AML-193 (cell line): ENCODE measurements at places on chromosomes 5 and 9.

- DNase-seq = no peak
Measured at GRCh38 chr5:143275512-143276363, 127.7 kb downstream of the NR3C1 start.

DNA sequence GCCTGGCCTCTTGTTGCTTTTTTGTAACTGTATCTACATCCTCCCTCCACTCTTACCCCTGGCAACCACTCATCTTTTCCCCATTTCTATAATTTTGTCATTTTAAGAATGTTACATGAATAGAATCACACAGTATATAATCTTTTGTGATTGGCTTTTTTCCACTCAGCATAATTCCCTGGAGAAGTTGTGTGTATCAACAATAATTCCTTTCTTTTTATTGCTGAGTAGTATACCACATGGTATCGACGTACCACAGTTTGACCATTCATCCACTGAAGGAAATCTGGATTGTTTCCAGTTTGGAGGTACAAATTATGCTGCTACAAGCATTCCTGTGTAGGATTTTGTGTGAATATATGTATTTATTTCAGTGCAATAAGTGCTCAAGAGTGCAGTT, 21.7 kb upstream of the ENTREP1 start:
- no peak for DNase-seq

DNA sequence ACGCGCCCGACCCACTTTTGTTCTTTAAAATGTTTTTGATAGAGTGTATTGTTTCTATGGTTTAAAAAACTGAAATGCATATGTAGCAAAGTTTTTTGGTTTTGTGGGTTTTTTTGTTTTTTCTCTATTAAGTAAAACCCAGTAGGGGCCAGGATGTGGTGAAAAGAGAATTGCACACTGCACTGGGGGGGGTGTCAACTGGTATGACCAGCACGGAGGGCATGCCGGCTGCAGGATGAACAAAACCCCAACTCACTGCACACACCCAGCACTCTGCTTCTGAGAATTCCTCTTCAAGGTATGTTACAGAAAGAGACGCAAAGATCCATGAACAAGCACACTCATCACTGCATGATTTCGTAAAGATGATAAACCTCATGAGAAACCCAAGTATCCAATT, 75.0 kb downstream of the STK10 start:
- peak; percentile 79 for DNase-seq

- no peak for DNase-seq
Measured at GRCh38 chr5:131260895-131261294, 3.0 kb upstream of the CDC42SE2 start.

- no peak for DNase-seq
Measured at GRCh38 chr5:134103397-134103796, 11.1 kb upstream of the TCF7 start.

GRCh38 chr9:125896404-125896803, 149.2 kb downstream of the PBX3 start:
- DNase-seq = no peak

GRCh38 chr9:81370096-81370495, 319.3 kb downstream of the TLE1 start:
- no peak for DNase-seq

- DNase-seq = no peak
Measured at GRCh38 chr5:175878544-175879438, 7.4 kb downstream of the CPLX2 start.

DNA sequence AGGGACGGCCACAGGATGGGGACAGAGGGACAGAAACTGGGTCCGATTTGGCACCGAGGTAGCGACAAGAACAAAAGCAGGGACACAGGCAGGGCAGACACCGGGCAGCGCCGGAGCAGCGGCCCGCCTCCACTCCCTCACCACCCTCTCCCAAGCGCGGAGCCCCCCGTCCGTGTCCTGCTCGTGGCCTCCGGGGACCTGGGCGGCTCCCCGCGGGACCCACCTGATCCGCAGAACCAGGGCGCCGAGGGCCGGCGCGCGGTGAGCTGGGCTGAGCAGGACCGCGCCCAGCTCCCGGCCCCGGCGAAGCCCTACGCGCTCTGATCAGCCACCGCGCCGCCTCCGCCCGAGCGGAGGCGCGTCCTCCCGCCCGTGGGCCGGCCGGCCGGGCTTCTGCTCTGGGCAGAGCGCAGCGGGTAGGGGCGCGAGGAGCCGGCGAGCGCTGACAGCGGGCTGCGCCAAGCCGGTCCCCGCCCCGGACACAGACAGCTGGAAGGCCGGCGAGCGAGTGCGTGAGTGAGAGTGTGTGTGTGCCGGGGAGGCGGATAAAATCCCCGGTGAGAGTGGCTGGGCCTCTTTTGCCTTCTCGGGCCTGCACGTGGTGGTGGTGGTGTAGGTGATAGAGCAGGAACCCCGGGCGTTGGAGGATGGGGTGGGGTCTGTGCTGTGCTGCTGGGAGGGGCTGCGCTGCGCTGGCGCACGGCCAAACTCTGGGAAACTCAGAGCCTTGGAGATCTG, at the start of gene GGTA1:
TSS of gene GGTA1 (minus strand) at position 418 of the 738 bp plus-strand sequence. CDS start 31,922 bp downstream, outside the sequence.
- no peak for DNase-seq

GRCh38 chr9:2966565-2967300, 122.8 kb upstream of the PUM3 start:
- DNase-seq = no peak

- DNase-seq = peak; percentile 82
Measured at GRCh38 chr9:21813575-21814473, 11.4 kb downstream of the MTAP start.

- DNase-seq = no peak
Measured at GRCh38 chr5:57552033-57552432, 69.4 kb upstream of the ACTBL2 start.

GRCh38 chr5:121299153-121299552, 552.5 kb upstream of the FTMT start:
- no peak for DNase-seq

DNA sequence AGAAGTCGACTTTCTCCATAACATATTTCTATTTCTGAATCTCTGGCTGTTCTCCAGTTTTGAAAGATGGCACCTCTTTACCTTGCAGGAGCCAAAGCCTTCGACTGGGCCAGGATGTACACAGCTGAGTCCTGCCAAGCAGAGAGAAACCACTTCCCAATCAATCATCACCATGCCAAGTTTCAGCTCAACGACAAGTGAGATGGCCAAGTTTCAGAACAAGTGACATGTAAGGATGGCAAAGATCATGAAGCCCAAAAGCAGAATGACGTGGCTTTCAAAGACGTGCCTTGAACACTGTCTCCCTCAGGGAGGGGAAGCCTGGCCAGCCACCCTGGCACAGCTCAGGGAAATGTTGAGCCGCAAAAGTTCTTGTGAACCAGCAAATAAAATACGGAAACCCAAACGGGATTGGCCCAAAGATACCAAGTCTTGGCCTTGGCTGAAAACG, 17.7 kb downstream of the STK10 start:
- no peak for DNase-seq

DNA sequence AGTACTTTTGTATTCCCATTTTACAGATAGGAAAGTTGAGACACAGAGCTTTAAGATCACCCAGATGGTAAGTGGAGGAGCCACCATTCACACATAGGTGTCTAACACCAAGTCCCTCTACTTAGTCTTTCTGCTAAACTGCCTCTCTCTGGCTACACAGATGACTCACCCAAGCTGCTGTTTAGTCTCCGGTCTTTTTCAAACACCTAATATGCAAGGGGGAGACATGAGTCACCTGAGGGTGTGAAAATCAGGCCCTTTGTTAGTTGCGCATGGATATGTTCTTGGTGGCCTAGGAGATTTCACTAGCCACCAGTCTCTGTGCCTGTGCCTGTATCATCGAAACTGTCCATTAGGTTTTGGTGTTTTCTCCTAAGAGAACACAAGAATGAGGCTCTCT, 117.8 kb downstream of the MAST4 start:
- DNase-seq = no peak

GRCh38 chr9:14690948-14691730, 2.1 kb downstream of the ZDHHC21 start:
- peak; percentile 1 for DNase-seq

- no peak for DNase-seq
Measured at GRCh38 chr5:178108966-178109365, 4.4 kb upstream of the N4BP3 start.

GRCh38 chr5:106154280-106154716, 1516.4 kb downstream of the EFNA5 start:
- no peak for DNase-seq

GRCh38 chr5:75690669-75691068, 26.6 kb downstream of the POC5 start:
- DNase-seq = no peak

DNA sequence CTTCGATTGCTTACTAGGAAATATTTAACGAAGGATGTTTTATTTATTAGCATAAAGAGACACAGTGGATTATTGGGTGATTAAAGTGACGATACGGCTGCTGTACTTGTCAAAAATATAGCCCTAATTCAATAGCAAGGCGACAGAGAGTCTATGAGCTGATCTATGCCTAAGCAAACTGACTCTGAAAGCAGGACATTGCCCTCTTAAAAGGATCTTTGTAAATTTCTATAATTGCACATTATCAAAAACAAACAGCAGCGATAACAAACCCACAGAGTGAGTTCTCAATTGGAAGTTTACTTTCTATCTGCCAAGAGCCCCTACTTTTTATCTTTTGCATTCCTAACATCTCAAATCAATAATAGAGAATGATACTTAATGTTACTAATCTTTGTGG, 31.4 kb downstream of the TLX3 start:
- no peak for DNase-seq

- DNase-seq = no peak
Measured at GRCh38 chr5:151005950-151006576, 14.3 kb upstream of the GPX3 start.

DNA sequence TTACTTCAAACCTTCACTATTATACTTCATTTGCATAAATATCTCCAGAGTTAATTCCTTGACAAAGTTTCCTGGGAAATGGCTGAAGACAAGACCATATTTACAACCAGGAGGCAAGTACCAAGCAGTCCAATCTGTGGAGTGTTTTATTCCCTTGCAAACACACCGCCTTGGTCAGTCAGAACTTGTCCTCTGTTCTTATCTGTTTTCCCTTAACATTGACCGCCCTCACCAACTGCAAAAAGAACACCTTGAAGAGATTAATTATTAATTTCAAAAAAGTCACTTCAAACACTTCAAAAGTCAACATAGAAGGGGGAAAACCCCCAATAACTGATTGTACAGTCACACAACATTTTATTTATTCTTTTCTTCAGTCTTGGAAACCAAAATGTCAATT, 269.0 kb upstream of the RGMB start:
- DNase-seq = no peak

- DNase-seq = no peak
Measured at GRCh38 chr9:83060556-83060955, 2.4 kb downstream of the RASEF start.
